ENCODE measurements at places on chromosomes 1 and 21. TPM values are rescaled to one million over a fixed set of nuclear protein-coding genes. Genes with fewer than 3 reads are reported as not detected.

The AP4B1 gene
- total RNA-seq = 20.0 TPM

The LRRC38 gene
- 0.19 TPM for total RNA-seq

The CD46 gene
- total RNA-seq = 69.7 TPM

The SAMSN1 gene
- 42.9 TPM for total RNA-seq

The C1orf141 gene
- total RNA-seq = not detected

The TSPAN2 gene
- total RNA-seq = 4.5 TPM

The CACHD1 gene
- total RNA-seq = 4.6 TPM

The RGS4 gene
- total RNA-seq = 0.66 TPM

- H3K36me3 ChIP-seq = no peaks in the 10 kb centered on the region
- H3K27ac ChIP-seq = no peak within 1 kb of the TSS
Measured at GRCh38 chr1:46489638-46490405, at the start of gene DMBX1. DMBX1 (plus strand) TSS chr1:46489836; CDS start chr1:46507011, 17,175 bp downstream.

GRCh38 chr1:7899741-7900140, 40.9 kb downstream of the TNFRSF9 start:
- DNase-seq = no peak
- H3K36me3 ChIP-seq = no peaks in the 10 kb centered on the region
- no peak overlapping the region for H3K27ac ChIP-seq

- H3K27me3 ChIP-seq = no peaks in the 10 kb centered on the region
- no peaks in the 10 kb centered on the region for H3K36me3 ChIP-seq
- peaks cover 4% of the 10 kb centered on the region for H3K4me1 ChIP-seq
- no peak overlapping the region for H3K4me3 ChIP-seq
Measured at GRCh38 chr1:21779613-21780521, 3.1 kb downstream of the USP48 start.

GRCh38 chr1:101198842-101199636, 37.8 kb upstream of the S1PR1 start:
- no peaks in the 10 kb centered on the region for H3K36me3 ChIP-seq
- no peak overlapping the region for H3K4me3 ChIP-seq
- H3K27ac ChIP-seq = no peak overlapping the region
- no peaks in the 10 kb centered on the region for H3K27me3 ChIP-seq
- no peaks in the 10 kb centered on the region for H3K4me1 ChIP-seq

- H3K4me1 ChIP-seq = no peaks in the 10 kb centered on the region
- no peak for DNase-seq
- no peak overlapping the region for H3K4me3 ChIP-seq
- peaks cover 36% of the 10 kb centered on the region for H3K27me3 ChIP-seq
- H3K27ac ChIP-seq = no peak overlapping the region
- H3K36me3 ChIP-seq = peaks cover 18% of the 10 kb centered on the region
Measured at GRCh38 chr1:109242387-109242786, 7.0 kb upstream of the CELSR2 start.

DNA sequence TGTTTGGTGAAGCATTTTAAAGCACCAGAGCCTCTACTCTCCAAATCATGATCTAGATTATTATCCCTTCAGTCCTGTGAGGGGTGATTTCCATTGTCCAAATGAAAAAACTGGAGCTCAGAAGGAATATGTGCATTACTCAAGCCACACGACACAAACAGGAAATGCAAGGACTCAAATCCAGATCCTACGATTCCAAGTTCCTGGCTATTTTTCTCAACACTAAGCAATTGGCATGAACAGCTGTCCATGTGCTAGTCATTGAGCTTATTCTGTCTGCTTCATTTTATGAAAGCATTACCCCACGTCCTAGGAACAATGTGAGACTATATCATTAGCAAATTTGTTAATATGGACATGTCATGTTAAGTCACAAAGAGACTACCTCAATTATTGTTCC, 273.1 kb upstream of the LYPLAL1 start:
- no peak overlapping the region for H3K27ac ChIP-seq
- H3K4me1 ChIP-seq = no peaks in the 10 kb centered on the region
- H3K36me3 ChIP-seq = no peaks in the 10 kb centered on the region
- H3K27me3 ChIP-seq = no peaks in the 10 kb centered on the region

DNA sequence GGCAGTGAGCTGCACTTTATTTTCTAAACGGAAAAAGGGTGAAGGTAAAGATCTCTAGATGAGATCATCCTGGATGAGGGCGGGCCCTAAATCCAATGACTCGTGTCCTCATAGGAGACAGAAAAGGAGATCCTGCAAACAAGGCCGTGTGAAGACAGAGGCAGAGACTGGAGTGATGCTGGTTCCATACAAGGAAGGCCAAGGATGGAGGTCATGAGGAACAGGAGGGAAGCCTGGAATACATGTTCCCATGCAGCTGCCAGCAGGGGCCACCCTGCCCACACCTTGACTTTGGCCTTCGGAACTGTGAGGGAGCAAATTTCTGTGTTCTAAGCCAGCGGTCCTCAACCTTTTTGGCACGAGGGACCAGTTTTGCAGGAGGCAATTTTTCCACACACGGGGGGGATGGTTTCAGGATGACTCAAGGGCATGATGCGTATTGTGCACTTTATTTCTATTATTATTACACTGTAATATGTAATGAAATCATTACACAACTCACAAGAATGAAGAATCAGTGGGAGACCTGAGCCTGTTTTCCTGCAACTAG, 94.3 kb downstream of the PSMG1 start:
- no peak overlapping the region for H3K4me3 ChIP-seq
- H3K4me1 ChIP-seq = peaks cover 4% of the 10 kb centered on the region
- H3K36me3 ChIP-seq = no peaks in the 10 kb centered on the region
- H3K27me3 ChIP-seq = no peaks in the 10 kb centered on the region
- DNase-seq = no peak
- H3K27ac ChIP-seq = no peak overlapping the region

GRCh38 chr1:235088907-235089306, 39.7 kb downstream of the TOMM20 start:
- DNase-seq = no peak
- no peaks in the 10 kb centered on the region for H3K36me3 ChIP-seq
- no peak overlapping the region for H3K27ac ChIP-seq
- no peak overlapping the region for H3K4me3 ChIP-seq

- H3K4me1 ChIP-seq = no peaks in the 10 kb centered on the region
- H3K36me3 ChIP-seq = no peaks in the 10 kb centered on the region
- no peak overlapping the region for H3K4me3 ChIP-seq
- no peak overlapping the region for H3K27ac ChIP-seq
Measured at GRCh38 chr1:81899214-81899821, 98.6 kb downstream of the ADGRL2 start.

DNA sequence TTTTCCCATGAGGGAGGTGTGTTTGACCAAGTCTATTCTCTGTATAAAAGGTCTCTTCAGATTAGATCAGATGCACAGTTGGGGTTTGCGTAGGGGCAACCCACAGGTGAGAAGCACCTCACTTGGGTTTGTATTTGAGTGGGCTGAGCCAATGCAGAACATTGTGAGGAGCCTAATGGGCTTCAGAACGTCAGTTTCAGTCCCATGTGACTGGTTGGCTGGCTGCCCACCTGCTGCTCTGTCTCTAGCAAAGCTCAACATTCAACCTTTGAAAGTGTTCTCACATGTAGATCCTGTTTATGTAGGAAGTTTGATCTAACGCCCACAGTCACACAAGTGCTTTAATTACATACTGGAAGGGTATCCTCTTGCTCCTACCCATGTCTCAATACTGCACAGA, 105.5 kb downstream of the FASLG start:
- DNase-seq = no peak
- no peaks in the 10 kb centered on the region for H3K36me3 ChIP-seq
- no peaks in the 10 kb centered on the region for H3K27me3 ChIP-seq
